LHCN-M2 (cell line): ENCODE measurements at places on chromosomes 11 and 22. TPM values are rescaled to one million over a fixed set of nuclear protein-coding genes. Genes with fewer than 3 reads are reported as not detected.

DNA sequence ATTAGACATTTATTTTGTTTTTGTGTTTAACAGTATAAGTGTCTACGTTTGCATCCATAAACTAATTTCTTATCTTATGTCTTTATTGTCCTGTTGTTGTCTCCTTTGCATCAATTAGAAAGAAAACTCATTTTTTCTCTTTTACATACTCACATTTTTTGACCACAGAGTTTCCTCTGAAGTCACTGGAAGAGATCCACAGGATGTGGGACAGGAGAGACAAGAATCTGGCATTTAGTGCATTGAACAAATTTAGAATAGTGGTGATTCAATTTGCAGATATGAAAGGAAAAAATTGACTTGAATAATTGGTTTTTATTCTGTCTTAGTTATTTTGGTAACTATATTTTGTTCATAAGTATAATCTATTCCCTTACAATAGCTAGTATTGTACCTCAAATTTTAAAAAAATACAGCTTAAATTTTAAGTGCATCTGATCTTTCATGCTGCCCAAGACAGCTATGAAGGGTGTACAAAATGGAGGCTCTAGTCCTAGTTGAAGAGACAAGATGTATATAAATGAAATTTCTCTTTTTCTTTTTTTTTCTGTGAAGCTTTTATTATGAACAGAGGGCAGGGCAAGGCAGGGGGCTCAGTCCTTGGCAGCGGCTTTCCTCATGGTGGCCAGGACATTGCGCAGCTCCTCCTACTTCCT is 24.4 kb downstream of the HORMAD2 start:
- peak; percentile 20 for DNase-seq

GRCh38 chr11:111978028-111978771 is 41.1 kb downstream of the DIXDC1 start:
- DNase-seq = peak; percentile 79

DNA sequence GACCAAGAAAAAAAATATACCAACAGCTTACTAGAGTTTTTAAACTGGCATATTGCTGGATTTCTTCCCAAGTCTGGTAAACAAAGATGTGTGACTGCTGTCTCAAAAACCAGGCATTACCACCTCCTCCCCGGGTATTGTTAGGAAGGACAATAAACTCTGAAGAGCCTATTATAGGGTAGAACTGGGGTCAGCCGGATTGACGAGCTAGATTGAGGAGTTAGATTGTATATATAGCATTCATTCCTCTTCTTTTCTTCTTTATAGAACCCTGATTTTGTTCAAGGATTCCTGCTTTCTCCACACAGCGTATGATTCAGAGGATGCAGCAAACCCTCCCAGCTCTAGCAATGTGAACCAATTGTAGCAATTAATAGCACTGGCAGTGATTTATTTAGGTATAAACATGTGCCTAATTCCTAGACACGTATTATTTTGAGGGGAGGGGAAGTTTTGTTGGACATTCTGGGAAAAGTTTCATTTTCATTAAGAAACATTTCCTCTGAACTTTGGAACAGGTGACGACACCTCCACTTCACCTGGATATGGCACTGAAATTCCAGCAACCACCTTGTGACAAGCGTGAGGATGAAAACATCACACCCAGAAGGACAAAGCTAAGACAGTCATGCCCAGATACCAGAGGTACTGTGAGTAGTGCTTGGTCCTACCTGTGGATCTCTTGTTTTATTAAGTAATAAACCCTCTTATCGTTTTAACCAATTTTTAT is 679.4 kb upstream of the KIRREL3 start:
- no peak for DNase-seq

GRCh38 chr11:11022125-11022730 is 164.4 kb upstream of the ZBED5 start:
- DNase-seq = peak; percentile 18

DNA sequence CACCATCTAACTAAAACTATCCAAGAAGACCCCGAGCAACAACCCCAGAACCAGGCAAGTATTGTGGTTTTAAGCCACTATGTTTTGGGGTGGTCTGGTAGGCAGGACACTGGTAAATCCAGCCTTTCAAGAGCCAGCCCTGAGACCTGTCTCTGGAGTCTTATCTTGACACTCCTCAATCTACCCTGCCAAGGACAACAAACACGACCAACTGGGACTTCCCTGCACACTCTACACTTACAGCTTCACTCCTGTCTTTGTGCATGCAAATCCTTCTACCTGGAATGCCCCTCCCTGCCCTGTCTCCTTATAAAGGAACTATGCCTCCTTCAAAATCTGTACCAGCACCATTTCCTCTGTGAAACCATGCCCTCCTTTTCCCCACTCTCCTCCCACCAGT is 107.3 kb downstream of the RPL27A start:
- DNase-seq = no peak

- peak; percentile 40 for DNase-seq
Observed at GRCh38 chr11:36619502-36619901, 21.5 kb upstream of the RAG2 start.

DNA sequence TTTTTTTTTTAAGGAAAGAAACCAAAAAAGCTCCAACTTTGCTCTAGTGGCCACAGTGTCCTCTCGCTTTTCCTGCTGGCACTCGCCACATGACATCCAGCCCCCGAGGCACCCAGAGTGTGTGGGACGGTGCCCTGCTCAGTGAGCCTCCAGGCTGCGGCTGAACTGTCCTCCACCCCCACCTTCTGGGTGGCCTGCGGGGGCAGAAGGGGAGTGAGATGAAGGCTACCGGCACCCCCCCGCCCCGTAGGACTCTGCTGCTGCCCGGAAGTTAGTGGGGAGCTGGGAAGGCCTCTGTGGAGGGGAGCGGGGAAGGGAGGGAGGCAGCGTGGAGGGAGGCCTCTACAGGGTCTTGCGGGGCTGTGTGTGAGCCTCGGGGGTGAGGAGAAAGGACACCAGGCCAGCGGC is 264.4 kb downstream of the CTTN start:
- no peak for DNase-seq

DNA sequence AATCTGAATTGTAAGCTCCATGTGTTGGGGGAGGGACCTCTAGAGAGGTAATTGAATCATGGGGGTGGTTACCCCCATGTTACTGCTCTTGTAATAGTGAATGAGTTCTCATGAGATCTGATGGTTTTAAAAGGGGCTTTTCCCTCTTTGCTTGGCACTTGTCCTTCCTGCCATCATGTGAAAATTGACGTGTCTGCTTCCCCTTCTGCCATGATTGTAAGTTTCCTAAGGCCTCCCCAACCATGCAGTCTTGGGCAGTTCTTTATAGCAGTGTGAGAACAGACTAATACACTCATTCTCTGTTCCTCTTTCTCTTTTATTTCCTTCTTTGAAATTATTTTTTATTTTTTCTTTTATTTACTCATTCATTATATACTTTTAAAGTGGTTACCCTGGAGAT is 239.4 kb downstream of the CSNK2A3 start:
- DNase-seq = no peak

DNA sequence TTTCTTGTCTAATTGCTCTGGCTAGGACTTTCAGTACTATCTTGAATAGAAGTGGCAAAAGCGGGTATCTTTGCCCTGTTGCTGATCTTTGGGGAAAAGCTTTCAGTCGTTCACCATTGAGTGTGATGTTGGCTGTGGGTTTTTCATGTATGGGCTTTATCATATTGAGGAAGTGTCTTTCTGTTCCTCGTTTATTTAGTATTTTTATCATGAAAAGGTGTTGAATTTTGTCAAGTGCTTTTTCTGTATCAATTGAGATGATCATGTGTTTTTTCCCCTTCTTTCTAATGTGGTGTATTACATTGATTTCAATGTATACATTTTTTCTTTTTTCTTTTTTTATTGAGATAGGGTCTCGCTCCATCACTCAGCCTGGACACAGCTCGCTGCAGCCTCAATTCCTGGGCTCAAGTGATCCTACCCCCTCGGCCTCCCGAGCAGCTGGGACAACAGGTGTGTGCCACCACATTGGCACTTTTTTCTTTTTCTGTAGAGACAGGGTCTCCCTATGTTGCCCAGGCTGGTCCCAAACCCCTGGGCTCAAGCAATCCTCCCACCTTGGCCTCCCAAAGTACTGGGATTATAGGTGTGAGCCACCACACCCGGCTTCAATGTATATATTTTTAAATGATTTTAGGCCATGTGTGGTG is 5.3 kb upstream of the GNB1L start:
- no peak for DNase-seq

GRCh38 chr11:123899792-123900191 is 2.2 kb upstream of the OR8D4 start:
- DNase-seq = no peak

DNA sequence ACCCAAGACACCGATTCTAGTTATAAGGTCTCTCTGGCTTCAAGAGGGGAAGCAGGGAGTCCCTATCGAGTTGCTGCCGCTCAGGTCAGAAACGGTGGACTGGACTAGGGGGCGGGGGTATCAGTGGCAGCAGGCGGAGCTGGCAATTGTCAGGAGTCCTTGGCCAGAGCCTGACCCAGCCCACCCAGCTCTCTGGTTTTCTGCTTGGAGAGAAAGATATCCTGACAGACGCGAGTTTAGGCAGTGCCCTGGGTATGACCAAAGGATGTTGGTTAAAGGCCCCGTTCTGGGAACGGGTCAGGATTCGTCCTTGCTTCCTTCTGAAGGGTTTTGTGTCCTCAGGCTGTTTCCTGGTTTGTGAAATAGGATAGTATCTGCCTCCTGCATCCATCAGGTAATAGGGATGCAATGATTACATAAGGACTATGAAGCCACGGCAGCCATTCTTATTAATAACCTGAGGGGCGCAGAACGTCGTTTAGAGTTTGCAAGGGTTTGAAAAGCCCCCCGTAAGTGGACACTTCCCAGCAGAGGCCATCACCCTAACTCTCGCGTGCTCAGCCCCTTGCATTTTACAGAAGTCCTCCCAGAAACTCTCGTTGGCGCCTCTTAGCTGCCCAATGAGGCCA is 700 bp upstream of the DEPDC5 start:
- peak; percentile 20 for DNase-seq

- peak; percentile 60 for DNase-seq
Observed at GRCh38 chr22:19086896-19087295, 35.3 kb downstream of the DGCR2 start.

DNA sequence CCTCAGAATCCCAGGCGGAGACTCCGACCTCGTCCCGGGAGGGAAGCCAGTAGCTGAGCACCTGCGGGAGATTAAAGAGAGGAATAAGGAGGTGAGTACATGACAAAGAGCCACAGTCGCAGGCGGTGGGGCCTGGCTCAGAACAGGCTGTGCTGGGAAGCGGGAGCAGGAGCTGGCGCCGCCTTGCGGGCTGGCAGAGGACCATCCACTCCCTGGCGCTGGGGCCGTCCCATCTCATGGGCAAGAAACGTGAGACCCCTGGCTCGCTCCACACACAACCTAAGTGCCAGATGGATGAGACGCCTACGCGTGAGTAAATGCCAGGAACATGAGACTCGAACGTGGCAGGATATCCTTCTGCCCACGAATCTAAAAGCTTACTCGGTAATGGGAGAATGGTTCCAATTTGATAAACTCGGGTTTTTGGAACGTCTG is 6.3 kb downstream of the CEND1 start:
- DNase-seq = no peak

DNA sequence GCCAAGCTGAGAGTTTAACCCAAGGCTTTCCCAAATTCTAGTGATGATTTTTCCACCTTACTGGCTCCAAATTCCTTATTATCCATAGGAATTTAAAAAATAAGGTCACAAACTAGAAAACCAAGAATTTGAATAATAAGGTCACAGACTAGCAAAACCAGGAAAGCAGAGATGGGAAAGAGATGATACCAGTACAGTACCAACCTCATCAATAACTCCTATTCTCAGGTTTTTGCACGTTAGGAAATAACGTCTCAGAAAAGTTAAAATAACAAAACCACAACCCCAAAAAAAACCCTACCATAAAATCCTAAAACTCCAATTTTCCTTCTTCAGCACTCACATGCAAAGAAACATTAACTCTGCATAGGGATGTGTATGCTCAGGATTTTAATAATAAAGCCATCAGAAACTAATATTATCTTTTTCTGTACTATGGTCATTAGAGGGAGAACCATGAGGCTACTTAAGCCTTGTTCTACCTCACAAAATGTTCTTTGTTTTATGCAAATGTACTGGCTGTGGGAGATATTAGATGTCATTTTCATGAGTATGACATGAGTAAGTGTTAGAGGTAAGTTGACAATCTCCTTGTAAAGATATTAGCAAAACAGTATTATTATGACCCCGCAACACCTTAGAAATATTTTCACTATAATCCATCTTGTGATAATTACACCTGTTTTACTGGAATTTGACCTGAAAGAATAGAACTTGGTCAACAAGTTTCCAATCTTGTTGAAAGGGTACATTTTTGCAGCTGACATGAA is 16.1 kb upstream of the EED start:
- DNase-seq = peak; percentile 15

- DNase-seq = peak; percentile 52
Observed at GRCh38 chr22:47154621-47155081, 392.2 kb downstream of the TBC1D22A start.

- DNase-seq = peak; percentile 61
Observed at GRCh38 chr11:126113963-126114362, 51.3 kb upstream of the CDON start.

DNA sequence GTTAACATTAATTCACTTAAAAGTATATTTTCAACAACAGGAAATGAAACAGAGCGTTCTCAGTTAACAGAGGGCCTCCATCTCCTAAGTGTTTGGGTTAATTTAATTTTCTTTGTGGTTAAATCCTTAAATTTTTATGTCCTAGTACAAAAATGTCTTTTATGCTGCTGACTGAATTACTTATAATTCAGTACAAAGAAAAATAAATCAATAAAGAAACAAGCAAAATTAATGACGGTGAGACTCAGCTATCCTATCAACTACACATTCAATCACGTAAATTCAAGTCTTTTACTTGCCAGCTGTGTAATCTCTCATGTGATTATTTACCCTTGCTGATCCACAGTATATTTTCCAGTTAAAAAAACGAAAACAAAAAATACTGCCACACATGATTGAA is 81.4 kb downstream of the BBOX1 start:
- no peak for DNase-seq

DNA sequence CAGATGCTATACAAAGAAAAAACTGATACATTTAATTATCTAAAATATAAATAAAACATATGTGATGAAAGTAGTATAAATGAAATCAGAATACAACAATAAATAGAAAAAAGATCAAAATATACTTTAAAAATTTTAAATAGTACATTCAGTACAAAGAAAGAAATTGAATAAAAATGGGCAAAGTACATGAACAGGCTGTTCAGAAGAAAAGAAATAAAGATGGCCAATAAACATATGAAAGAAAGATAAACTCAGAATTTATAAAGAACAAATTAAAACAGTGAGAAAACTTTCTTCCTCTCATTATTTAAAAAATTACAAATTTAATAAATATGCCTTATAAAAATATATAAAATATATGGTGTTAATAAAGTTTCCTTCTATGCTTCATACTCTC is 50.5 kb upstream of the AMOTL1 start:
- DNase-seq = no peak

GRCh38 chr11:105033781-105034180 is 1.2 kb downstream of the CASP1 start:
- DNase-seq = no peak

- no peak for DNase-seq
Observed at GRCh38 chr11:65401073-65401802, 14.8 kb downstream of the FRMD8 start.

Gene OR56B1
- not detected in 2 replicates for total RNA-seq

Gene LIF
- 23.1 and 23.3 TPM in 2 replicates for total RNA-seq

Gene LAYN
- 18.8 and 23.1 TPM in 2 replicates for total RNA-seq

Gene PKNOX2
- 14.6 and 15.6 TPM in 2 replicates for total RNA-seq

Gene MOGAT2
- not detected in 2 replicates for total RNA-seq

Gene UPB1
- not detected in 2 replicates for total RNA-seq

Gene GSTT2
- total RNA-seq = 0.11 TPM in 1 of 2 replicates, not detected in the other

Gene C22orf15
- 0.06 TPM in 1 of 2 replicates, not detected in the other for total RNA-seq

Gene ZNF280A
- not detected in 2 replicates for total RNA-seq

Gene TBX1
- 13.0 and 16.7 TPM in 2 replicates for total RNA-seq

Gene TMEM134
- 45.6 and 47.5 TPM in 2 replicates for total RNA-seq

Gene HBE1
- not detected in 2 replicates for total RNA-seq

Gene PYGM
- not detected in 2 replicates for total RNA-seq

Gene GCAT
- 21.2 and 23.4 TPM in 2 replicates for total RNA-seq
